Dermis microvascular lymphatic vessel endothelial cell (primary cell): ENCODE measurements at places on chromosomes 7 and 10. TPM values are rescaled to one million over a fixed set of nuclear protein-coding genes. Genes with fewer than 3 reads are reported as not detected.

Gene CPA1
- total RNA-seq = not detected in 2 replicates

Gene DDC
- not detected in 2 replicates for total RNA-seq

Gene SERPINE1
- 81.9 and 88.2 TPM in 2 replicates for total RNA-seq

Gene CAV1
- 644 and 1,184 TPM in 2 replicates for total RNA-seq

Gene CPA2
- total RNA-seq = not detected in 2 replicates

Gene ABCB4
- total RNA-seq = under 0.01 and 0.13 TPM in 2 replicates

Gene TMEM176B
- total RNA-seq = not detected in 2 replicates

Gene POLD2
- 57.7 and 72.1 TPM in 2 replicates for total RNA-seq

Gene EPHB4
- 272 and 378 TPM in 2 replicates for total RNA-seq

Gene SLC39A12
- total RNA-seq = under 0.01 TPM in 1 of 2 replicates, not detected in the other

Gene SPDYE5
- total RNA-seq = under 0.01 TPM in 1 of 2 replicates, not detected in the other

Gene KCND2
- total RNA-seq = 0.13 and 0.38 TPM in 2 replicates

Gene HSPA12A
- 0.38 and 0.77 TPM in 2 replicates for total RNA-seq

Gene CCZ1
- total RNA-seq = 70.9 and 99.0 TPM in 2 replicates

Gene CDNF
- total RNA-seq = 0.26 and 0.38 TPM in 2 replicates

Gene KMT2E
- 85.6 and 166 TPM in 2 replicates for total RNA-seq

Gene LRRD1
- under 0.01 TPM in 2 replicates for total RNA-seq

Gene GRM3
- total RNA-seq = not detected in 2 replicates

Gene DNA2
- 3.7 and 8.9 TPM in 2 replicates for total RNA-seq

Gene SPDYE1
- not detected in 2 replicates for total RNA-seq
